Esophagus squamous epithelium (tissue), 5 donors: ENCODE measurements at places on chromosomes 3 and 15. TPM values are rescaled to one million over a fixed set of nuclear protein-coding genes. Genes with fewer than 3 reads are reported as not detected.

The KLF15 gene
- total RNA-seq = 1.9 TPM

The AHSG gene
- not detected for total RNA-seq

The CELF6 gene
- total RNA-seq = 0.76 TPM

The CALML4 gene
- total RNA-seq = 1.6 TPM

The ZNF660 gene
- total RNA-seq = 0.59 TPM

The ALDH1A2 gene
- total RNA-seq = 0.66 TPM

The MAP1A gene
- total RNA-seq = 0.92 TPM

The LDHAL6B gene
- total RNA-seq = not detected

The CYP8B1 gene
- total RNA-seq = not detected

The DPH6 gene
- total RNA-seq = 21.4 TPM

The BRPF1 gene
- total RNA-seq = 9.8 TPM

The PTPRG gene
- total RNA-seq = 42.2 TPM

The FBXL2 gene
- 0.85 TPM for total RNA-seq

The SEMA6D gene
- total RNA-seq = 4.0 TPM

The APEH gene
- 60.7 TPM for total RNA-seq

GRCh38 chr15:99635794-99636193 lies 70.0 kb downstream of the MEF2A start:
- no peak overlapping the region for H3K4me3 ChIP-seq
- H3K27me3 ChIP-seq = no peaks in the 10 kb centered on the region
- H3K4me1 ChIP-seq = peaks cover 45% of the 10 kb centered on the region
- H3K27ac ChIP-seq = no peak overlapping the region
- DNase-seq = no peak

- H3K27me3 ChIP-seq = no peaks in the 10 kb centered on the region
- no peaks in the 10 kb centered on the region for H3K36me3 ChIP-seq
- no peak overlapping the region for H3K4me3 ChIP-seq
- no peak for DNase-seq
- H3K27ac ChIP-seq = no peak overlapping the region
These were observed 26.9 kb upstream of the SEC62 start for GRCh38 chr3:169939751-169940150.

DNA sequence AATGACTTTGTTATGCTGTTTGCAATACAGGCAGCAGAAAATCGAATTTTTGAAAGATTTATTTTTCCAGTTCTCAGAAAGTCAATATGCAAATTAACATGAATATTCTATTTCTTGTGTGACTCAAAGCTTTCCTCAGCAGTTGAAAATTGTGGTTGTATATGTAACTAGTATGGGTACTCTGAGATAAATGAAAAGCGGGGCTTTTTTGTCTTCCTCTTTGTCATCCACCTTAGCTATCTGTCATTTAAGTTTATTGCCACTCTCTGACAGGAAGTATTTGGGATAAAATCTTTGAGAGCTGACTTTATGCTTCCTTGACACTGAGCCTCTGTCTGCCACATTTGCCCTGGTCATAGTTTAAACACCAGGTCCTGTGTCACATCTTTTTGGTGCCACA lies 91.5 kb downstream of the ATG7 start:
- H3K27ac ChIP-seq = no peak overlapping the region
- peaks cover 28% of the 10 kb centered on the region for H3K4me1 ChIP-seq
- no peak for DNase-seq
- peaks cover 7% of the 10 kb centered on the region for H3K36me3 ChIP-seq

GRCh38 chr3:96449803-96450202 lies 364.6 kb upstream of the EPHA6 start:
- H3K27me3 ChIP-seq = no peaks in the 10 kb centered on the region
- H3K36me3 ChIP-seq = no peaks in the 10 kb centered on the region
- DNase-seq = no peak
- H3K27ac ChIP-seq = no peak overlapping the region
- no peak overlapping the region for H3K4me3 ChIP-seq

GRCh38 chr15:68482246-68482645 lies 50.3 kb upstream of the ITGA11 start:
- no peak for DNase-seq
- H3K36me3 ChIP-seq = no peaks in the 10 kb centered on the region
- no peak overlapping the region for H3K27ac ChIP-seq
- H3K4me3 ChIP-seq = no peak overlapping the region
- H3K27me3 ChIP-seq = peaks cover 15% of the 10 kb centered on the region

DNA sequence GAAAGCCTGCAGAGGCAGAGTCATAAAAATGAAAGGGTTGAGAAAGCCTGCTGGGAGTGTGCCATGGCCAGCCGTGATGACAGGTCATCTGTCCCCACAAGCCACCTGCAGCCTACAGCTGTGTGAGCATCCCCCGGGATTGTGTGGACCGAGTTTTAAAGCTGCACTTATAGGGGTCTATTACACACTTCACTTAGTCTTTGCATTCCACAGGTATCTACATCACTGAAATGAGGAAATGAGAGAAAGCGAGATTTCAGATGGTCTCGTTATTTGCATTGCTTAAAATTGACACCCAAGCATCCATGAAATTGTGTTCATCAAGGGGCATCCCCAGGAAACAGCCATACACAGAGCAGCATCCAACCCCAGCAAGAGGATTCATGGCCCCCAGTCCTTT lies 137.6 kb upstream of the TRIM42 start:
- H3K27ac ChIP-seq = no peak overlapping the region
- H3K27me3 ChIP-seq = no peaks in the 10 kb centered on the region
- no peak overlapping the region for H3K4me3 ChIP-seq
- no peaks in the 10 kb centered on the region for H3K36me3 ChIP-seq
- DNase-seq = no peak

GRCh38 chr3:122886946-122887345 lies 92.1 kb downstream of the SLC49A4 start:
- no peaks in the 10 kb centered on the region for H3K4me1 ChIP-seq
- H3K27ac ChIP-seq = no peak overlapping the region
- no peaks in the 10 kb centered on the region for H3K36me3 ChIP-seq
- no peak overlapping the region for H3K4me3 ChIP-seq
- DNase-seq = no peak

GRCh38 chr15:87843312-87843711 lies 413.2 kb downstream of the NTRK3 start:
- no peak overlapping the region for H3K27ac ChIP-seq
- DNase-seq = no peak
- no peaks in the 10 kb centered on the region for H3K36me3 ChIP-seq
- no peak overlapping the region for H3K4me3 ChIP-seq
- H3K27me3 ChIP-seq = no peaks in the 10 kb centered on the region

DNA sequence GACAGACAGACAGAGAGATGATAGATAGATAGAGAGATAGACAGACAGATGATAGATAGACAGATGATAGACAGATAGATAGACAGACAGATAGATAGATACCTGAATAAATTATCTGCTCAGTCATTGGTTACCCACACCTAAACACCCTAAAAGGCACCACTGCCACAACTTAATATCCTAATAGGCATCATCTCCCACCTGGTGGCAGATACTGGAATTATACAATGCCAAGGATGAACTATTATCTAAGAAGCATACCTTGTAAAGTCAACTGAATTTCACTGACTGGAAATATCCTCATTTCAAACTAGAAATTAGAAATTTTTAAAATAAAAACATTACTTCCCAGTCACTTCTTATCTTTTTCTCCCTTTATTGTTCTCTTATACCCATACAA lies 19.4 kb upstream of the ATP8B4 start:
- no peaks in the 10 kb centered on the region for H3K36me3 ChIP-seq
- no peak for DNase-seq

DNA sequence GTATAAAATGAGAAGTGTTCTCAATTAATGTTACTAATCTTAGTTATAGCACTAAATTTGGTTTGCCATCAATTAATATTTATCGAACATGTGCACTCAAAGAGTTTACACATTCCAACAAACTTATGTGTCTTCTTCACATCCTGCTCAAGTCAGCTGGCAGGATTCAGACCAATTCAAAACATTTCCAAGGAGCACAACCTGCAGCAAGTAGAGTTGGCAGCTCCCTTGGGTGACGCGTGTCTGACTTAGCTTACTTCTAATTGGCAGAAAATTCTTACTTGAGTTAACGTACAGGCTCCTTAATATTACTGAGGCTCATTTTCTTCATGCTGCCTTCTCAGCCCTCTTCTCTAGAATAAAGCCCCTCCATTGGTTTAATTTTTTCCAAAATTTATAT lies 110.4 kb upstream of the PFN2 start:
- no peak overlapping the region for H3K4me3 ChIP-seq
- no peaks in the 10 kb centered on the region for H3K4me1 ChIP-seq
- H3K27me3 ChIP-seq = no peaks in the 10 kb centered on the region
- H3K27ac ChIP-seq = no peak overlapping the region
- H3K36me3 ChIP-seq = no peaks in the 10 kb centered on the region

- peak overlapping the region; percentile 86 for H3K27ac ChIP-seq
- no peak for DNase-seq
- no peak overlapping the region for H3K4me3 ChIP-seq
- H3K4me1 ChIP-seq = peaks cover 81% of the 10 kb centered on the region
- no peaks in the 10 kb centered on the region for H3K27me3 ChIP-seq
- no peaks in the 10 kb centered on the region for H3K36me3 ChIP-seq
These were observed 263.6 kb upstream of the HES1 start for GRCh38 chr3:193872265-193872753.

DNA sequence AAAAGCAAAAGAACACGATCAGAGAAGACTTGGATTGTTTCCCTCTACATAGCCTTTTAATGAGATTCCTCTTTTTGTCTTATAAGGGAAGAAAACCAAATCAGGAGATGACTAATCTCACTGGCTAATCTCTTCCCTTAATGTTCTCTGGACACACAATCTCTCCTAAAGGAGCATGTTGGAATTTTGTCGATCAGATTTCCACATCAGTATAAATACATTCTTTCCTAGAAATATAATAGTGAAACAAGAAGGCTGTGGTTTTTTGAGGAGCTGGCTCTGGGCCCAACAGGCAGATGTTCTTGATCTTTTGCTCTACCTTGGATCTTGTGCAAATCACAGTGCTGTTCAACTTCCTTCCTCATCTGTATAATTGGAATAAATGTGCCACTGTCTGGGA lies 94.0 kb downstream of the GTPBP8 start:
- no peaks in the 10 kb centered on the region for H3K27me3 ChIP-seq
- H3K36me3 ChIP-seq = no peaks in the 10 kb centered on the region
- peak overlapping the region; percentile 6 for H3K4me3 ChIP-seq
- peak overlapping the region; percentile 47 for H3K27ac ChIP-seq
- no peak for DNase-seq

GRCh38 chr3:38521391-38521987 lies 25.3 kb downstream of the EXOG start:
- H3K36me3 ChIP-seq = no peaks in the 10 kb centered on the region
- H3K27ac ChIP-seq = no peak overlapping the region
- DNase-seq = no peak
- no peaks in the 10 kb centered on the region for H3K27me3 ChIP-seq

DNA sequence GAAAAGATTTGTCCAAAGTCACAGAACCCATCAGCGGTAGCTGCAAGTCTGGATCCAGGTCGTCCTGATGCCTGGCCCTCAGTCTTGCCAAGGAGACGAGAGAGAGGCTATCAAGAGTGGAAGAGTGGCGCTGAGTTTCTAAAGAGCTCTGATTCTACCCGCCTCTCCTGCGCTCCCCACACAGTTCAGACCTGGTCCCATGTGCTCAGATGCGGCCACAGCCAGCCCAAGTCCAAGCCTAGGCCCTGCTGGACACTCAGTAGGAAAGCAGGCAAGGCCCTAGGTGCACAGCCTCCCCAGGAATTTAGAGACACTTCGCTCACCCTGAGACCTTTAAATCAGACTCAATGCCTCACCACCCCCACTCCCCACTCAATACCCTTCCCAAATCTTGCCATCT lies 32.4 kb downstream of the CCDC12 start:
- no peak for DNase-seq
- peaks cover 18% of the 10 kb centered on the region for H3K36me3 ChIP-seq
- H3K4me3 ChIP-seq = no peak overlapping the region

- H3K36me3 ChIP-seq = no peaks in the 10 kb centered on the region
- no peak overlapping the region for H3K4me3 ChIP-seq
- no peak for DNase-seq
- no peaks in the 10 kb centered on the region for H3K4me1 ChIP-seq
- no peaks in the 10 kb centered on the region for H3K27me3 ChIP-seq
These were observed 9.0 kb downstream of the COL6A5 start for GRCh38 chr3:130354430-130354829.

GRCh38 chr3:78267235-78267634 lies 1227.3 kb downstream of the ROBO2 start:
- no peaks in the 10 kb centered on the region for H3K36me3 ChIP-seq
- no peaks in the 10 kb centered on the region for H3K27me3 ChIP-seq
- DNase-seq = no peak
- H3K4me3 ChIP-seq = no peak overlapping the region
- no peak overlapping the region for H3K27ac ChIP-seq

DNA sequence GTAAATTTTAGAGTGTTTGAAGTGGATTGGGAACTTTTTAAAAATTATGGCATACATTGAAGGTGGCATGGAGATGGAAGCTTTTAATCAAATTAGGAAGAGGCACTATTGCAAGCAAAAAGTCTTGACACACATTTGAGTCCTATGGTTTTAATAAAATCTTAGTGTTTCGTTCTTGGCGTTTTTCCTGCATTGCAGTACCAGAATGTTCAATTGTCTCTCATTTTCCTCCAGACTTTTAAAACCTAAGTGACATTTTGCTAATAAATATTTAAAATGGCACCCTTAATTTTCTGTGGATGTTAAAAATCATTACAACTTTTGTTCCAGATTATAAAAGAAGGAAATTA lies 2.2 kb downstream of the TGFBR2 start:
- H3K27me3 ChIP-seq = no peaks in the 10 kb centered on the region
- H3K27ac ChIP-seq = peak overlapping the region; percentile 84
- no peaks in the 10 kb centered on the region for H3K36me3 ChIP-seq
- H3K4me3 ChIP-seq = peak overlapping the region; percentile 98
- DNase-seq = no peak

DNA sequence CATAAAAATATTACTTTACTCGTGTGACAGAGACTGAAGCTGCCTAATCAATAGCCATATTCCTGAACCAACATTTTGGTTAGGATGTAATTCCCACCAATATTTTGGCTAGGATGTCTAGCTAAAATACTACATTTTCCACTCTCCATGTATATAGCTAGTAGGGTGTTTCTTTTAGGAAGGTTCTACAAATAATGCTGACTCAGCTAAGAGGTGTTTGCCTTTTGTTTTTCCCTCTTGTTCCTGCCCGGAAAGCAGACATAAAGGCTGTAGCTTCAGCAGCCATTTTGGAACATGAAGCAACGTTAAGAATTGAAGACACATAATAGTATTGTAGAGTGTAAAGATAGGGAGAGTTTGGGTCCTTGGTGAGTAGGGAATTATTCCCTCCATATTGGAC lies 187.3 kb upstream of the PDZRN3 start:
- peaks cover 3% of the 10 kb centered on the region for H3K4me1 ChIP-seq
- no peaks in the 10 kb centered on the region for H3K36me3 ChIP-seq
- DNase-seq = no peak
- no peak overlapping the region for H3K4me3 ChIP-seq
- no peak overlapping the region for H3K27ac ChIP-seq
